ENCODE measurements at places on chromosomes 5 and 9.

- no peak for DNase-seq
Observed at GRCh38 chr5:74148321-74148720, 492.2 kb downstream of the ENC1 start.

DNA sequence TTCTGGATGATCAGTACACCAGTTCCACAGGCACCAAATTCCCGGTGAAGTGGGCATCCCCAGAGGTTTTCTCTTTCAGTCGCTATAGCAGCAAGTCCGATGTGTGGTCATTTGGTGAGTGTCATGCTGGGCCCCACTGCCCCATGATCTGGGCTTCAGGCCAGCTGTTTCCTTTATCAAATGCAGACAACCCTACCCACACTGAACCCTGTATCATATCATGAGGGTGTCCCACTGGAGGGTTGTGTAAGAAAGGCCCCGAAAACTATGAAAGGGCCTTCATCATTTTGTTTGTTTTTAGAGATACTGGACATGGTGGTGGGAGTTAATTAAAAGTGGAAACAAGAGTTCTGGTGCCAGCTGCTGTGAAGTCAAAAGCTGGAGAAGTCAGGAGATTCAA is 20.0 kb upstream of the CYFIP2 start:
- no peak for DNase-seq

- DNase-seq: no peak
Observed at GRCh38 chr9:91494751-91495150, 71.1 kb upstream of the NFIL3 start.

- no peak for DNase-seq
Observed at GRCh38 chr5:130884023-130884422, 281.0 kb downstream of the HINT1 start.

- DNase-seq: no peak
Observed at GRCh38 chr5:1999794-2000193, 117.1 kb upstream of the IRX4 start.

Data from stimulated activated CD4-positive, alpha-beta T cell treated with anti-CD3 and anti-CD28 coated beads, Interleukin-4, amount 100 ng/mL, for 4 hours (primary cell).